ENCODE measurements at places on chromosomes 16 and 17.

- DNase-seq: no peak
Observed at GRCh38 chr17:17176341-17176740, 29.8 kb downstream of the PLD6 start.

DNA sequence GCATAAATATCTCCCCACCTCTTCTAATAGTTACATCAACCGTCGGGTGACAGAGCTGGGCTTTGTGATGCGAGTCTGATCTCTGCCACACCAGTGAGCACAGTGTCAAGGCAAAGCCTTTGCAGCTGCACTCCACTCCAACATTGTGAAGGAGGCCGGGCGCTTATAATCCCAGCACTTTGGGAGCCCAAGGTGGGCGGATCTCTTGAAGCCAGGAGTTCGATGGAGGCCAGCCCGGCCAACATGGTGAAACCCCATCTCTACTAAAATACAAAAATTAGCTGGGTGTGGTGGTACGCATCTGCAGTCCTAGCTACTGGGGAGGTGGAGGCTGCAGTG, 18.9 kb downstream of the CYB5D2 start:
- DNase-seq: no peak

DNA sequence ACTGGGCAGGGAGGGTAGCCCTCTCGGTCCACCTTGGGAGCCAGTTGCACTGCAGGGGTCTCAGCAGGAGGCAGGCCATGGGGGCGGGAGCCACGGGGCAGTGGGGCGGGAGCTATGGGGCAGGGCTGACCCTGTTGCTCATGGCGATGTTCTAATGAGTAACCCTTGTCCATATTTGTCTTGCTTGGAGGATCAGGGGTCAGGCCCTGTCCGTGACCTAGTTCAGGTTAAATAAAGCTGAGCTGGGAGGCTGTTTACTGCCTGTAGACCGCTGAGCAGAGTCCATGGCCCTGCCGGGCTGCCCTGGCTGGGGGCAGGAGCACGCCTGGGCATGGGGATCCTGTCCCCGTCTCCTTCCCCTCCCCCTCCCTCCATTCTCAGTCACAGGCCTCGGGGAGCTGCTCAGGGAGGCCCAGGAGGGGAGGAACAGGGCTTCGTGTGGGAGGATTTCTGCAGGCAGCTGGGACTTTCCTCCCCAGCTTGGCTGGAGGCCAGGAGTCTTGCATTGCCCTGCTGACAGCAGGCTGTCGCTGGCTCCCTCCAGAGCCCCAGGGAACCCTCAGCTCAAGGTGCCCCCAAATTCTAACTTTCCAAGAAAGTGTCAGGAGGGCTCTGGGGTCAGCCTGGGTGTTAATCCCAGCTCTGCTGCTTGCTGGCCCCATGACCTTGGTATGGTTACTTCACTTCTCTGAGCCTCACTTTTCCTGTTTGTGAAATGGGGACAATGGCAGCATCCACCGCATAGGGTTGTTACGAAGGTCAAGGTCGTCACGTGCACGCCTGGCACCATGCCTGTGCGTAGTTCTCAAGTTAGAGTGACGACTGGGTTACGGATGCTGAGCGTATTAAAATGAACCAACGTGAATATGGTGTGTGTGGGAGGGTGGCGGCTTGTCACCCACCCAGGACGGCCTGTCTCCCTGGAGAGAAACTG, 6.1 kb upstream of the SERPINF2 start:
- no peak for DNase-seq

DNA sequence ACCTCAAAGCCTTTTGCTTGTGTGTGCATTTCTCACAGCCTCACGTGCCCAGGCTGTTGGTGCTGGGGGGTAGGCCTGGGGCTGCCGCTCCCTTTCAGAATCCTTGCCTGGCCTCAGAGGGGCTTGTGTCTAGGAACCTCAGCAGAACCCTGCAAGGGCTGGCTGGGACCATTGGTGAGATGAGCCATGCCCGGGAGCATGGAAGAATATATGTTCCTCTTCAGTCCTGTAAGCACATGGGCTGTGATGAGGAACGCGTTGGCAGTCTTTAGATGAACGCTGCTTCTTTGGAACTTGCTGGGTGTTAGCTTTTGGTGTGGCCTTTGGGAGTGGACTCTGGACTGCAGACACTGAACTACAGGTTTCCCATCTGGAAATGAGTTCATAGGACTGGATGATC, 32.0 kb upstream of the SLC5A10 start:
- DNase-seq: no peak

DNA sequence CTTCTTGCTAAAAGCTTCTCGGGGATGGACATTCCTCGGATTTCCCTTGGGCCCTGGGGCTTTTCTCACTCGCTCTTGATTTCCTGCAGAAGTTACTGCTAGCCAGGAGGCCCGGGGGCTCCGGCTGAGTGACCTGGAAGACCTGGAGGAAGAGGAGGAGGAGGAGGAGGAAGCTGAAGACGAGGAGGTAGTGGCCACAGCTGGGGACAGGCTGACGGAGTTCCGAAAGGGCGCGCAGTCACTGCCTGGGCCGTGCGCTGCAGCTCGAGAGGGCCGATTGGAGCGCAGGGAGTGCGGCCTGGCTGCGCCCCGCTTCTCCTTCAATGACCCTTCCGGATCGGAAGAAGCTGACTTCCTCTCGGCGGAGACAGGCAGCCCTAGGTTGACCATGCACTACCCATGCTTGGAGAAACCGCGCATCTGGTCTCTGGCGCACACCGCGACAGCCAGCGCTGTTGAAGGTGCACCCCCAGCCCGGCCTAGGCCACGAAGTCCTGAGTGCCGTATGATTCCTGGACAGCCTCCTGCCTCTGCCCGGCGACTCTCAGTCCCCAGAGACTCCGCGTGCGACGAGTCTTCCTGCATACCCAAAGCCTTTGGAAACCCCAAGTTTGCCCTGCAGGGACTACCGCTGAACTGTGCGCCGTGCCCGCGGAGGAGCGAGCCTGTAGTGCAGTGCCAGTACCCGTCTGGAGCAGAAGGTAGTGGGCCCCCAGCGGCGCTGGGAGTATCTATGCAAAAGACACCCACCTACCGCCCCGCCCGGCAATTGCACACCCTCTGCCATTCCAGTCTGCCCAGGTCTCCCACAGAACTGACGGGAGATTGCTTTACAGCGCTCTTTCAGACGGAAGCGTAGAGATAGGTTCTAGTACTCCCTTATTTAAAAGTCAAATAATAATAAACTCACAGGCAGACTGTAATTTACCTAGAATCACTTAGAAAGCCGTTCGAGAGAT, 4.9 kb downstream of the IRX6 start:
- DNase-seq: no peak

DNA sequence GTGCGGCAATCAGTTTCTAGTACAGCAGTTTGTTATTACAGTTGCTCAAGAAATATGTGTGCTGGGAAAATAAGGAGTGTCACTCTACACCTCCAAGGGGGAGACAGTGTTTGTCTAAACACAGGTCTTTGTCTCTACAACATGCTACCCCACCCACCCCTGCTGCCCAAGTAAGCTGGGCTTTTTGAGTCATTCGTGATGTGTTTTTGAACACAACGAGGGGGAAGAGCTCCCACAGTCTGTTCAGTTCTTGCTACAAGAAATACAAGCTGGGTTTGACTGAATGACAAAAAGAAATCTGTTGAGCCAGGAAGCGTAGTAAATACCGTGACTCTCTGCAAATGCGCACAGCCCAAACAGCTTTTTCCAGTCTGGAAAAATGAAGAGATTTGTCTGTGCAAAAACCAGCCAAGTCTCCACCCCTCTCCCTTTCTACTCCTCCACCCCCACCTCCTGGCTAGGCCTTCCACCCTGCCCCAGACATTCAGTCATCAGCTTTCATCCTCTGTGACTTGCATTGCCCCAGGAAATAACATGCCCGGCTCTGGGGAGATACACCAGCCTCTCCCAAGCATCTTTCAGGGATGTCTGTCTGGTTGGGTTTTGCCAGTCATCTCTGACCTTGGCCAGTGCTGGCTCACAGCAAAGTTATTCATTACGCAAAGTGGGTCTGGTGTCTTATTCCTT, 25.7 kb downstream of the CHD9 start:
- DNase-seq: peak; percentile 21

GRCh38 chr17:31074772-31075555, 19.8 kb upstream of the NF1 start:
- no peak for DNase-seq
